ENCODE measurements at places on chromosomes 5 and 9.
A peak's percentile ranks its signal among the peaks of the same experiment; 100 is the strongest.

DNA sequence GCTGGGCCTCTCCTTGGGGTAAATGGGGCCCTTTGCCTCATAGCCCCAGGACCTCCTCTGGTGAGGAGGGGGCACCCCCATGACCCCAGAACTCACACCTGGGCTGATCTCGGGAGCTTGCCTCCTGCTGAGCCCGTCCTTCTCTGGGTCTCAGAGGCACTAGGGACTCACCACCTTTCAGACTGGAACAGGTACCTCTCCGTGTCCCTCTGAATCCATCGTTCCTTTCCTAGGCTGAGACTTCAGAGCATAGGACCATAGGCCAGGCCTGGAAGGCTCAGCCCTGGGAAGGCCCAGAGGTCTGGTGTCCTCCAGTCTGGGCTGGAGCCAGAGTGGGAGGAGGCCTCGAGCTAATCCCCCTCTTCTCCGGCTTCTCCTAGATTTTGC is 97.9 kb downstream of the CACNA1B start:
- DNase-seq, result no peak

DNA sequence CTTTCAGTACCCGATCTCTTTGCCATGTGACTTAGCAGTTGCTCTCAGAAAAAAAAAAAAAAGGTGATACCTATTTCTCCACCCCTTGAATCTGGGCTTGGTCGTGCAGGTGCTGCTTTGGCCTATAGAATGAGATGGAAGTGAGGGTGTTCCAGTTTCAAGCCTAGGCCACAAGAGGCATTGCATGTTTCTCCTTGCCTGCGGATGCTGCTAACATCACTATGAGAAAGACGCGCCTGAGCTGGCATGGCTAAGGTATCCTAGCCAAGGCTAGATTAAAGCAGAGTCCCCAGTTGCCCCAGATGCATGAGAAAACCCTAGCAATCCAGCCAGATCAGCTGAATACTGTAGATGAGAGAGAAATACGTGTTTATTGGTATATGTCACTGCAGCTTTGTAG is 14.7 kb upstream of the CSF1R start:
- DNase-seq, result no peak

GRCh38 chr5:122346897-122347581 is 35.0 kb downstream of the SNCAIP start:
- no peak for DNase-seq

DNA sequence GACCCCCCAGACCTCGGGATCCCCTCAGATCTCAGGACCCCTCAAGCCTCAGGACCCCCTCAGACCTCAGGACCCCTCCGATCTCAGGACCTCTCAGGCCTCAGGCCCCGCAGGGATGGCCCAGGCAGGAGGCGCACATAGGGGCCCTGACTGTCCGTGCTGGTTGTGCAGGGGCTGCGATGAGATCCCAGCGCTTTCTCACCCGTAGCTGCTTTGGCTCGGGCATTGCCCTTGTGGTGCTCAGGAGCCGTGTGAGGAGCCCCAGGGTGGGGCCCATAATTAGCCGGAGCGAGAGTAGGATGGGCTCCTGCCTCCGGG is 680 bp upstream of the LPCAT1 start:
- DNase-seq, result no peak

DNA sequence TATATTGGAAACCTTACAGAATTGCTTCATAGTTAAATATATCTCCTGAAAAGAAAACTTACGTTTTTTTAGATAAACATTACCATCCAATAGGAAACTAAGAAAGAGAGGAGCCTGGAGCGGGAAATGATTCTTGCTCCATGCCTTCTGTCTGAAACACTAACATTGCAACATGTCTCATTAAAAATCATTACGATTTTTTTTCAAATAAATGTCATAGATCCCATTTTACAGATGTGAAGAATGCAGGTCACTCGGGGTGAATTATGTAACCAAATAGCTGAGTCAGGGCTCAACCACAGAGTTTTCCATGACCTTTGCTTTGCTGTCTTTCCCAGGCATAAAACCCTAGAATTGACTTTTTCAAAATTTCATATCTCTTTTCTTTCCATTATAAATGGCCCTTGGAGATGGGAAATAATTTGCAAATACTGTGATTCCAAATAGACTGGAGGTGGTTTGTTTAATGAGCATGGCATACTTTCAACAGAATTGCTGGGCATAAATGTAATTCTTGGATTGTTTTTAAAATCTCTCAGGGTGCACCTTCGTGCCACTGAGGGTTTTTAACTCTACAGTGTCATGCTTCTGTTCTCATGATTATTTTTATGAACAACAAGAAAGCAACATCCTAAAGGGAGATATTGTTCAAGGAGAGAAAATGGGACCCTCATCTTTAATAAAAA is 302.8 kb downstream of the EBF1 start:
- DNase-seq, result no peak

GRCh38 chr5:132180134-132180745 is 47.4 kb downstream of the P4HA2 start:
- DNase-seq, result no peak

GRCh38 chr5:1404062-1404461 is 41.2 kb downstream of the SLC6A3 start:
- DNase-seq, result no peak

DNA sequence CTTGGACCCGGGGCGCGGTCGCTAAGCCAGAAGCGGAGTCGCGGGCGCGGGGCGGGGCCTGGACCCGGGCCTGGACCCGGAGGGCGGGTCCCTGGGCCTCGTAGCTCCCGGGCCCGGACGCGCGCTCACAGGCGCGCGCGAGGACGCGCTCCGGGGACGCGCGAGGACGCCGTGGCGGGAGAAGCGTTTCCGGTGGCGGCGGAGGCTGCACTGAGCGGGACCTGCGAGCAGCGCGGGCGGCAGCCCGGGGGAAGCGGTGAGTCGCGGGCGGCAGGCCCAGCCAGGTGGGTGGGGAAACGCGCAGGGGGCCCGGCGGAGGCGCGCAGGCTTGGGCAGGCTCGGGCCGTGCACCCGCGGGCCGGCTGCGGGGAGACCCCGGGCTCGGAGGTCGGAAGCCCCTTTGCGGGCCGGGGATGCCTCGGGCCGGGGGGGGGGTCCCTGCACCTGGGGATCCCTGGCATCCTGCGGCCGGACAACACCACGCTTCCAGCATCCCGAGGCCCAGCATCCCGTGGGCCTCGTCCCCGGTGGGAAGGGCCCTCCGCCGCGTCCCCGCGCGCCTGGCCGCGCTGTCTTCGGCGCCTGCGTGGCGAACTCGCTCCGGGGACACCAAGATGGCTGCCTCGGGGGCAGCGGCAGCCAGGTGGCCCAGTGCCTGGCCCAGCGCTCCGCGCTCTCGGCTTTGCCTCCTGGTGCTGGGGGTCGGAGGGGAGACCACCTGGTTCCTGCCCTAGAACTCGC is at the start of gene SFXN1:
TSS of gene SFXN1 (plus strand) at position 177 of the 741 bp plus-strand sequence. CDS start 13,544 bp downstream, outside the sequence.
- peak; percentile 82 for DNase-seq

DNA sequence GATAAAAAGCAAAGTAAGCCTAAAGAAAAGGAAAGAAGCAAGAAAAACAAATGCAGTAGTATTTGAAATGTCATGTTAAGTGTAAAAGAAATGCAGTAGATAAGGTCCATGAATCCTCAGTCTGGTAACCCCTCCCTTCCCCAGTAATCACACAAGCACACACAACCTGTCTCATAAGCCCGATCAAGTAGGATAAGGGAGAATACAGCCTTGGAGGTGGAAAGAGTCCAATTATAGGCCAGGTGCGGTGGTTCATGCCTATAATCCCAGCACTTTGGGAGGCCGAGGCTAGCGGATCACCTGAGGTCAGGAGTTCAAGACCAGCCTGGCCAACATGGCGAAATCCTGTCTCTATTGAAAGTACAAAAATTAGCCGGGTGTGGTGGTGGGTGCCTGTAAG is 117.9 kb downstream of the GADD45G start:
- DNase-seq, result no peak

DNA sequence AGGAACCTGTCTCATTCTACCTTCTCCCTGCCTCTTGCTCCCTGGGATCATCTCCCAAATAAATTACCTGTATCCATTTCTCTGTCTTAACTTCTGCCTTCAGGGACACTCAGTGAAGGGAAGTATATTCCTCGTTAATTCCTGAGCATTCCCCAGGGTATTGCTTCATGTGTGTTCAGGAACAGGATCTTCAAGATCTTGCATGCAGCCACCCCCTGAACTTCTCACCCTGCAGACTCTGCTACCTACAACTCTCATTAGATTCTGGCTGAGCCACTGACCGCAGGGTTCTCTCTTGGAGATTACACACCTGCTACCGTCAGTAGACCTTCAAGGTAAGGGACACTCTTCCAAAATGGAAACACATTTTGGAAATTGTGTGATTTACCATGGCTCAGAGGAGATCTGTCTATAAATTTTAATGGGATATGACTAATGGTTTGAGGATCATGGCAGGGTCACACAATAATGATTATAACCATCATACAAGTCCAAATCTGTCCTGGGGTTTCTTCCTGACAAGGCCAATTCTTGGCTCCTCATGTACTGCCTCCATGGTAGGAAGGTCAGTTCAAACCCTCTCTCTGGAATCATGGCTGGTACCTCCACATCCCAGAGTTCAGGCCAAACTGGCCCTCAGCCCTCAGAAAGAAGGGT is 38.9 kb upstream of the UGCG start:
- DNase-seq, result no peak

GRCh38 chr5:172777881-172778814 is 7.2 kb upstream of the DUSP1 start:
- no peak for DNase-seq

- no peak for DNase-seq
Measured at GRCh38 chr5:174355208-174355612, 309.7 kb downstream of the NSG2 start.

DNA sequence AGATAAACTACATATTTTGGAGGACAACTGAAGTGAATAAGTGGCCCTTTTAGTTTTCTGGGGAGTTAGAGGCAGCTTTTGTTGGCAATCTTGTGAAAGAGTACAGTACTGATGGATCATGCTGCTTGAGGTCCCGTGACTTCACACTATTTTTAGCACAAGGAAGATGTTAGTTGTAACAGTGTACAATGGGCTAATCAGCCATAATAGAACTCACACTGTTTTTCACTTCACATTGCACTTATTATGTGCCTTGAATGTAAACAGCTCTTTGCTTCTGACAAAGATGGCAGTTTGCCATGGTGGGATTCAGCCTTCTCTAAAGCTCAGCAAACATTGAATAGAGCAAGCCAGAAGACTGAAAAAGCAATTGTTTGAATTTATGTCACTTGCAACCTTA is 176.7 kb upstream of the ZNF608 start:
- no peak for DNase-seq

DNA sequence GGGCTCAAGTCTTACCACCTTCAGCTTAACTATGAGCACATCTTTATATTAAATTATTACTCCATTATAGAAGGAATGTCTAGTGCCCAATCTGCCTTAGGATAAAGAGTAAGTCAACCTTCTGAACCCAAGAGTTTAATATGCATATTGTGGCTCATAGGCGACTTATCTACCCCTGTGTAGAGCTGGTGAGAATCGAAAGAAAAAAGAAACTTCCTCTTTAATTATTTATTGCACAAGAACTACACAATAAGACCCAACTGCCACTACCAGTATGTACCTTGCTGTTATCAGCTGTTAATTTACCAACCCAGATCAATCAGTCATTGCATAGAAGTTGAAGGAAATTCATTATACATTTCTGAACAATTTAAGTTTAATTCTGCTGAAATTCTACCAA is 329.1 kb upstream of the SLC24A2 start:
- DNase-seq, result no peak

- no peak for DNase-seq
Measured at GRCh38 chr5:145396888-145397287, 438.3 kb downstream of the PRELID2 start.

DNA sequence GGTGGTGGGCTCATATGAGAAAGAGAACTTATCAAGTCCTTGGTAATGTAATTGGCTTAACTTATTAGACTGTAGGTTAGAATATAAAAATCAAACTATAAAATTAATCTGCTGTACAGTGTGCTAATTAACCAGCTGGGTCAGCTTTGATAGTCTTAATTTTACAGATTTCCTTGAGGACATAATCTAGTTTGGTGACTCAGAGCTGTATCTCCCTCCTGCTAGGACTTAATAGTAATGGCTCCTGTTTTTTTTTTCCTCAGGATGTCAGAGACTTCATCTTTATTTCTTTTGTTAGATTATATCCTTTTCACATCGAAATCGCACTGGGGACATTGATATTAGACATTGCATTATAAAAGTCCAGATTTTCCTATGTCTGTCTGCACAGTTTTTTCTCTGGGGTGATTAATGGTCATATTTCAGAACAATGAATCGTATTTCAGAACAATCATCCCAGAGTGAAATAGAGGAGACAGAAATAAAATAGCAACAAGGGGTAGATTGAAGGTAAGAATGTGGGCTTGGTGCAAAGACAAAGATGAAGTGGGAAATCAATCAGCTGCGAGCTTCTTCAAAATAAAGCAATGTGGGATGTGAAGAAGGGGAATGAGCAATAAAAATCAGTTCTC is 346.4 kb upstream of the RIOK2 start:
- no peak for DNase-seq

DNA sequence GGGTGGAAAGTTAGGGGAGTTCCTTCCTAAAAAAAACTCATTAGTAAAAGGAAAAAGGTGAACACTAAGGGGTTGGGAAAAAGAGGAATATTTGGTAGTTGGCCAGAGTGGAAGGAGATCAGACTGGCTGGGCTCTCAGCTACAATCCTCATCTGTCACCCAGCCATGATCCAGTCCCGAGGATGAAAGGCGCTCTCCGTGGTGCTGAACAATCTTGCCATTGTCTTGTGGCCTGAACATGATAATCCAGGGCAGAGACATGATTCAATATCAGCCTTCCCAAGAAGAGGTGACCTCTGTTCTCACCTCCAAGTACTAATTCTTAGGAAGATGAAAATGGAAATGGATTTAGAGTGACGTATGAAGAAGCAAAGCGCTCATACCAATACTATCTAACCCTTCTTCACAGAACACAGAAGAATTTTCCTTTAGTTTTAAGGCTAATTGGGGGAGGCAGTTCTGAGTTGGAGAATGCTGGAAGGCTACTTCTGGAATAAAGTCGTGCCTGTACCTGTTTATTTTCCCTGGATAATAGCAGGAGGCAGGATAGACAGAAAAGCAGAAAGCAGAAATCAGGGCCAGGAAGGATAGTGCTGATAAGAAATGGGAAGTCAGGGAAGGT is 36.6 kb upstream of the MYORG start:
- peak; percentile 25 for DNase-seq

DNA sequence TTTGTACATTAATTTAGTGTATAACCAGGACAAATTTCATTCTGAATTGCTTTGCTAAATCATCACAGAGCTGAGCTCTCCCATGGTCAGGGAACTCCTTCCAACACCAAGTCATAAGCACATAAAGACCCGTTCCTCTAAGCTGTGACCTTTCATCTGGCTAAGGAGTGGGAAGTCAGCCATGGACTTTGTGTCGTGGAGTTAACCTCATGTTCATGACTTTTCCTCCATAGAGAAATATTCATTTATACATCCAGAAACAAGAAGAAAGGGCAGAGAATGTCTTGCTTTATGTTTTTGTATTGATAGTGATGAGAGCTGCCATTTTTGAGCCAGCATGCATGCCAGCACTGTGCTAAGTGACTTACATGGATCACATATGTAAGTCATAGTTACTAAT is 97.5 kb downstream of the INIP start:
- DNase-seq, result no peak

- DNase-seq, result no peak
Measured at GRCh38 chr9:70111042-70111602, 67.5 kb downstream of the MAMDC2 start.
